Suprapubic skin (tissue), 4 donors: ENCODE measurements at places on chromosomes 1 and 21.

DNA sequence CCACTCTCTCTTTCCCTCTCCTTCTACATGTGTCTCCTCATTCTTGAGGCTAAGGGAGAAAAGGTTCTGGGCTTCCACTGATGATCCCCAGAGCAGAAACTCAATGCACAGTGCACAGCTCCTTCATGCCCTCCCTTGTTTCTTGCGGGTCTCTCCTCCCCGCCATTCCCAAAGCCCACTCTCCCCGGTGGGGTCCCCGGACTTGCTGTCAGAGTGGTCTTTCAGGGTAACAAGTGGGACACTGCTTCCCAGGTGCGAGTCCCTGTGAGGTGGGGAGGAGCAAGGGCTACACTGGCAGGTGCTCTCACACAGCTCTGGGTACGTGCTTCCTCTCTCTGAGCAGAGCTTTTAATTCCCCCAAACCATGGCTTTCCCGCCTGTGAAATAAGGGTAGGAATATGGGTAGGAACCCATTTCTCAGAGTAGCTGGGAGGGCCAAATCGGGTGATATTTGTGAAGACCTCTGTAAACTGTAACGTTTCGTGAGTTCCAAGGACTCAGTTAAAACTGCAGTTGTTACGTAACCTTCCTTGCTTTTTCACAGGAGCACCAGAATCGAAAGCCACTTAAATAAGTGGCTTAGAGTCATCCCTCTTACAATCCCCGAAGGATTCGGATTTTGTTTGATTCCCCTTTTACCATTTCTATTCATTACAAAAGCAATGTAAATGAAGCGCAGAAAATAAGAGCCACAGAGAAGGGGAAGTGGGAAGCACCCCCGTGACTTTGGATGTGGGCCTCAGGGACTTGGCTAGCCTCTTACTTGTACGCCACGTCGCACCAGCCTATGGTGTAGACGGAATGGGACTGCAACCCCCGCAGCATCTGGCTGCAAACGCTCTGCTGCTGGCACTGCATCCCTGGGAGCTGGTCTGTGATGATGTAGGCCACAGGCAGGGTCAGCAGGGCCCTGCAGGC, 6.2 kb downstream of the PGLYRP3 start:
- no peak for DNase-seq

DNA sequence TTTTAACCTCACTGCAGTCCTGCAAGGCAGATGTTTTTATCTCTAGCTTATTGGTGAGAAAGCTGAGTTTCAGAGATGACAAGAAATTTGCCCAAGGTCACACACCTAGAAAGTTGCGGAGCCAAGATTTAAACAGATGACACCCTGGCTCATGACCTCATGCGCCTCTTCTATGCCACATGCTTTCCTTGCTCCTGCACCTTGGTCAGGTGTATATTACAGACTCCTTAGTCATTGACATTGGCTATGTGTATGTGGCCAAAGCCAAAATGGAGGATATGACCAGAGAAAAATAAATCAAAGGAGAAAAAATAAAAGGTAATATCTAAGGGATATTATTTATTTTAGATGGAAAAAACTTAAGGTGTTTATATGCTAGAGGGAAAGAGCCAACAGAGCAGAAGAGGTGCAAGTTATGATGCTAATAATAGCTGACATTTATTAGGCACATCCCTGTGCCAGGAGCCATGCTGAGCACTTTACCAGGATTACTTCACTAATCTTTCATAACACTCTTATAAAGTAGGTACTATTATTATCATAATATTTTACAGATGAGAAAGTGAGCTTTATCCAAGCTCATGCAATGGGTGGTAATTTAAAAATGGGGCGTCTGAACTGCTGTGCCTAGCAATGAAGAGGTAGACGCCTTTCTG, 13.8 kb upstream of the MYOC start:
- no peak for DNase-seq

DNA sequence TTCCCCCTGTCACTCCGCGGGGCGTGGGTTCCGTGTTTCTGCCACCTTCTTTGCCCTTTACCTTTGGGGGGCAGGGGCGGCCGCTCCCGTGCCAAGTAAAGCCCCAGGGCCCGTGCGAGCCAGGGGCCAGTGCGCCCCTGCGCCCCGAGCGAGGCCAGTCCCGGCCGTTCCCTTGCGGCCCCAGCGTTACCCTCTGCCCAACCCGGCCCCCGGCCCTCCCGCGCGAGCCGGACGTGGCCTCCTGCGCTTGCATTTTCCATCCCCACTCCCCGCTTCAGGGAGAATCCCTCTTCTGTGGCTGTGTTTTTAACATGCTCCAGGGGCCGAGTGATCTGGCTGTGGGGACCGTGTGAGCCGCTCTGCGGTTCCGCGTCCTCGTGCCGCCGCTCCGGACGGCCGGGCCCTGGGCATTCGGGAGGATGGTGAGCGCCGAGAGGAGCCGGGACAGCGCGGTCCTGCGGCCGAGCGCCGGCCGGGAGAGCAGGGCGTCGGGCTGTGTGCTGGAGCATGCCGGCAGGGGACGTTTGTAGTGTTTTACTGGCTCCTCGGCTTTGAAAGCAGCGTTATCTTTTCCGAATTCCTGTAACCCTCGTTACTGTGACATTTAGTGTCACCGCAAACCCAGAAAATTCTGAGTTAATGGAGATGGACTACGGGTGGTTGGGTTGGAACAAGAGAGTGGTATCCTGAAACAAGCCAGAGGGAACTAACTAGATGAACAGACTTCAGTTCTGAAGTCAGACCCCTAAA, 1.0 kb downstream of the GALNT2 start:
- DNase-seq, result no peak

DNA sequence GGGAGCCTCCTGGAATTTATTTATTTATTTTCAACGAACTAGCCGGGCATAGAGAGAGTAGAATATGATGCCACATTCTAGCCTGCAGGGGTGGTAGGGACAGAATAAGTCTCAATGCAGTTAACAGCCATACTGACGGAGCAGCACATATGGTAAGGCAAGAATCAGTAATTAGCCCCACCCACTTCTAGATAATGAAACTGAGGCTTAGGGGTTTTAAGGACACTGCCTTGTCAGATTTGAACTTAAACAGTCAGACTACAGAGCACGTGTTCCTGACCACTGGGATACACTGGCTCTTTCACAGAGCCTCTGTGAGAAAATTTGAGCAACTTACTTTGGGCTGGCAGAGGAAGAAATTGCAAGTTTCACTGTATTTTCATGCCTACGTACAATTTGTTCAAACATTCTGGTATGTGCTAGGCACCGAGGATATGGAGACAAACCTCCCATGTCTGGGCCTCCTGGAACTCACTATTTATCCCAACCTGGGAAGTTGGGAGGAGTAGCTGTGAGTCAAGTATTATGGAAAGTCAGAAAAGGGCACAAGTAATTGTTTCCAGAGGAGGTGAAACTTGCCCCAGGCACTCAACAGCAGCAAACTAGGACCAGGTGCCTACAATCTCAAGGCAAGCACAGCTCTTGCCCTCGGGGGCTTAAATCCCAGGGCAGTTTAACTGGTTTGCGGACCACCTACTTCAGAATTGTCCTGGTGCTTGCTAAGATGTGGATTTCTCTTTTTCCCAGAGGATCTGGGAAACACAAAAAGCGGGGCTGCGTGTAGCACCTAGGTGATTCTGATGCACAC, 1.6 kb upstream of the CLIC4 start:
- no peak for DNase-seq

DNA sequence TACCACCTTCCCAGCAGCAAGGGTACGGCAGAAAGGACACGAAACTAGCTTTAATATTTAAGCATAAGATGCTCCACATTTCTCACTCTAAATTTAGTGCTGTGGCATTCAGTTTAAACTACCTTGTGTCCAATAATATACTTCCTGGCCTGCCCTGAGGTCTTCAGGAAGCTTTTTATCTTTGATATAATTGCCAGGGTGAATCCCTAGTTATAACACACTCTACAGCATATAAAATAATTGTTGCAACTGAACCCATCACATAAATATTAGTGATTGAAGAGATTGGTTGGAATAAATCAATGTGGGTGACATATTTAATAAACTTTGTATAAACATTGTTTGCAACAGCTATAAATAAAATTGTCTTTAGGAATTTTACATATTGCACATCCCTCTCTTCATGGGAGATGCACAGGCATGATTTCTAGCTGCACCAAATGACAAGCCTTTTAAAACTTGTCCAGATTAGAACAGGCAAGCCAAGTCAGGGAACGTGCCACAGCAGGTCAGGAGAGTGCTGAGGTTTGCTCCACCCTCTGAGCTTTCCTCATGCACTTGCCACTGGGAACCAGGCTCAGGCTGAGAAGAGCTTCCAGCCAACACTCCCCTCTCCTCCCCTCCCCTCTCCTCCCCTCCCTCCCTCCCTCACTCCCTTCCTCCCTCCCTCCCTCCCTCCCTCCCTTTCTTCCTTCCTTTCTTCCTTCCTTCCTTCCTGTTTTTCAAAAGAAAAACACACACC, 623.2 kb upstream of the PKN2 start:
- DNase-seq, result no peak

DNA sequence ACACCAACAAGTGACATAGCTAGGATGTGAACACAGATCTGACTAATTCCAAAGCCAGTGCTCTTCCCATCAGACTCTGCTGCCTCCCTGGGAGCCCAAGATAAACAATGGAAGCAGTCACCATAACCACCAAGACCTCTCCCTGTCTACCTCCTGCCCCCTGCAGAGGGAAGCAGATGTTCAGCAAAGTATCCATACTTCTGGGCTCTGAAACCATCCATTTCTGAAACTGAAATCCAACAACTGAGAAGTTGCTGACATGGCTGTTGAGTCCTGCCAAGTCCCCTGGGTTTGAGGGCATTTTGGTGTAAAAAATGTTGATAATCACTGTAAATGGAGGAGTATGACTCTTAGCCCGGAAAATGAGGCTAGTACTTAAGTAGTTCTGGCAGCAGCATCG, 102.1 kb downstream of the TYW3 start:
- DNase-seq, result no peak
